ENCODE measurements at places on chromosomes 7 and 10.

DNA sequence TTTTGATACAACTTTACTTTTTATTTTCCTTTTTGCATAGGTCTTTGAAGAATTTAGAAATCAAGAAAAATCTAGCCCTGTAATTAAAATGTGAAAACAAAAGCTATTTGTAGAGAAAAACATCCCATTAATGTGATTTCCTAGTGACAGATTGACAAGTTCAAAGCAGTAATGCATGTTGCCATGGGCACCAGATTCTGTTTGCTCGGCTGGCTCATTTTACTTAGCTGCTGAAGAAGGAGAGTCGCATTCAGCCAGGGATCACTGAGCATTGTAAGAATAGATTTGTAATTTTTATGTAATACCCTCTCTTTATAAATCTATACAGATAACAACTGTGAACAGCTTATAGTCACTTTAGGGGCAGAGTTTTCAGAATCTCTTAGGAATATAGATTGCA lies 28.5 kb downstream of the DNAJB9 start:
- peak; percentile 76 for DNase-seq

DNA sequence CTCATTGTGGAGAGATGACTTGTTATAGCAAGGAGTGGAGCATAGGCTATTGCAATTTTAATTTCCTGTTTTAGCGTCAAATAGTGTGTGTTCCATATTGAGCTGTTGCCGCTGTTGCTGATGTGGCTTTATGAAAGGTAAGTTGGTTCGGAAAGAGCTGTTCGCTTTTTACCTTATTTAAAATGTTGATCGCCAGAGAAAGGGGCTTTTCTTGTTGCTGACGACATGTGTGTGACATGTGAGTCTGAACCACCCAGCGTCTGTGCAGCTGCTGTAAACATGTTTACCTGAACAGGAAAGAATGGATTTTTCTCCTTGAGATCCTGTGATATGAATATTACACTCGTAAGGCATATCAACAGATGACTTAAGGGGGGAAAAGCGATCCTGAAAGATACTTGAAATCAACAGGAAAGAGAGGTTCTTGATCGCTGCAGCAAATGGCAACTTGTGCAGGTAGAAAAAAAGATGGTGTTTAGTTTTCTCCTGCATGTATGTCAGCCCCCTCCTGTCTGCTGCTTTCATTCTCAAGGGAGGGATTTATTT lies 2.5 kb downstream of the ZEB1 start:
- no peak for DNase-seq

GRCh38 chr7:91407942-91408341 lies 143.7 kb downstream of the FZD1 start:
- DNase-seq = no peak

DNA sequence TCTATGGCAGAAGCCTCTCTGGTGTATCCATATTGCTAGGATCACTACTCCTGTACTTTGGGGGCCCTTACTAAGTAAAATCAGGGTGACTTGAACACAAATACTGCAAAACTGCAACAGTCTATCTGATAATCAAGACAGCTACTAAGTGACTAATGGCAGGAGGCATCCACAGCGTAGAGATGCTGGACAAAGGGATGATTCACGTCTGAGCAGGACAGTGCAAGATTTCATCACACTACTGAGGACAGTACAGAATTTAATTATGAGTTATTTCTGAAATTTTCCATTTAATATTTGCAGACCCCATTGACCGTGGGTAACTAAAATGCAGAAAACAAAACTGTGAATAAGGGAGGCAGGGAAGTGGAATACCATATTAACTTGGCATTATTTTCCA lies 10.4 kb downstream of the CUL2 start:
- no peak for DNase-seq

- no peak for DNase-seq
Observed at GRCh38 chr10:51302316-51302715, 228.0 kb downstream of the PRKG1 start.

DNA sequence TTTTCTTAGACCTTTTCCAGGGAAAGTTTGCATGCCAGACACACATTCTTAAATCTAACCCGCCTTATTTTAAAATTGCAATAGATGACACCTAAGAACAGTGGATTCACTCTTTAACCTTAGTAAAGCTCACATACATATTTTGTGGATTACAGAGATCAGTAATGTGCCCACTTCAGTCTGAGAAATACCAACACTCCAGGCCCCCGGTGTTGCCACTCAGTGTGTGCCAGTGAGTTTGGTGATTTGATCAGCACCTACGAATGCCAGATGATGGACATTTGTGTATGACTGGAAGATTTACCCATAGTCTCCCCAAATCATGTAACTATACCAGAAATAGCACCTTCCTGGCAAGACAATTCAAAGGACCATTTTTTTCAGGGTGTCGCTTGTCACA lies 2.6 kb downstream of the LRRN3 start:
- no peak for DNase-seq

- no peak for DNase-seq
Observed at GRCh38 chr7:139242741-139243281, 11.8 kb downstream of the UBN2 start.

DNA sequence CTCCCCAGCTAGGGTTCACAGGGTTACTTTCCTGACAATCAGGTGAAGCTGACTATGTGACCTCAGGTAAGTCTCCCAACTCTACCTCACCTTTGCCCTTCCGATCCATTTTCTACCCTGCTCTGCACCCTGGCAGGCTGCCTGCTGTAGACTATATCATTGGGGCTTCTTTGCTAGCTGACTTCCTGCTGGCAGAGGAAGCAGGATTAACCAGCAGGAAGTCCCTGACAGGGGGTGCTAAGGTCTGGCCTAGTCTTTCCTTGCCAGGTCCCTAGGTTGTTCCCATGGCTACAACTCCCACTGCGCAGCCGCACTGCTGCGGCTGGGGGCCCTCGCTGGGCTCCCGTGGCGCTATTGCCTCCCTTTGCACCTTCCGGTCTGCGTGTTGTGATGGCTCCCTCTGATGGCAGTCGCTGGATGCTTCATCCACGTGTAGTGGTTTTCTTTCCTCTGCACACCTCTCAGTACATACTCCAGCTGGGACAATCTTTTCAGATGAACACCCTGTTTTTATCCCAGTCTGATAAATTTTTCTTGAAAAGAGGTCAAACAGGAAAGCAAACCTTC lies 365.9 kb downstream of the REEP3 start:
- no peak for DNase-seq

DNA sequence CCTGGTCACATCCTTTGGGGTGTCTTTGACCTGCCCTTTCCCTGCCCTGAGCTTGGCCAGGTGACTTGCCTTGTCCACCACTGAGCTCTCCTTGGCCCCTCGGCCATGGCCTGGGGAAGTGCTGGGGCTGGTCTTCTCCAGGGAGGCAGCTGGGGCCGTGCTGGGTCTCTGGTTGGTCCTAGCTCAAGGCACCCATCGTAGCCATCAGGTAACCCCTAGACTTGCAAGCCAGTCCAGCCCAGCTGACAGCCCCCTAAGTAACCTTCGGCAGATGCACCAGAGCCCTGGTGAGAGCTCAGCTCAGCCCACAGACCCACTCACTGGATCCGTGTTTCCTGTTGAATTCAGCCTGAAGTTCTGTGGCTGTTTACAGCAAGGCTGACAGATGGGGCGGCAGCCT lies 176.2 kb upstream of the SHH start:
- DNase-seq = no peak

DNA sequence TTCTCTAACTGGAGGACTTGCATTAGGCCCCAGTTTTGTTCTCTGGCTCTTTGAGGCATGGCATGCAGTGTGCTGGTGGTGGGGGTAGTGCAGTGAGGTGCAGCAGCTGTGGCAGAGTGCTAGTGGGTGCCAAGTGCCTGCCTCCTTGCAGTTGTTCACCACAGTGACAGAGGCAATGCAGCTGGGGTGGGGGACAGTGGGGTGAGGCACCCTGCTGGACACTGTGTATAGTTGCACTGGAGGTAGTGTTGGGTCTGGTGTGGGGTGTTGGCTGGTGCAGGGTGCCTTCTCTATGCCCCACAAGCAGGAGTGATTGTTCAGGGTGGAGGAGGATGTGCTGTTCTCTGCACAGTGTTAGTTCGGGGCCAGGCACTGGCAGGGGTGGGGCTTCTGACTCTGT lies 21.7 kb upstream of the KEL start:
- DNase-seq = no peak

- no peak for DNase-seq
Observed at GRCh38 chr10:24428410-24428782, 219.5 kb downstream of the KIAA1217 start.

DNA sequence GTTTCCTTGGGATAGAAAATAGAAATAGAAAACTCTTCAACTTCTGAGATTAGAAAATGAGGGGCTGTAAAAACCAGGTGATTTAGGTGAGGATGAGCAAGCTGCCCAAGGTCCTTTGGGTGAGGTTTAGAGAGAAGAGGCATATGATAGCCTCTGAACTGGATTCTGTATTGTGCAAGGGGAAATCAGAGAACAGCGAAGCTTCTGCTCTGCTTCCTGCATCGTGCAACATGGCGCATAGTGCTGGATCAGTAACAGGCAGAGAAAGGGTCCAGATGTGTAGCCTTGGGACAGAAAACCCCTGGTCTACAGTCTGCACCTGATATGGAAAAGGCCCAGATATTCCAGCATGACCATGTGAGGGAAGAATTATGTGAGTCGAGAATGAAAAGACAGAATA lies 121.7 kb downstream of the MBL2 start:
- no peak for DNase-seq
